ENCODE measurements at places on chromosomes 12 and 14.
A peak's percentile ranks its signal among the peaks of the same experiment; 100 is the strongest.

DNA sequence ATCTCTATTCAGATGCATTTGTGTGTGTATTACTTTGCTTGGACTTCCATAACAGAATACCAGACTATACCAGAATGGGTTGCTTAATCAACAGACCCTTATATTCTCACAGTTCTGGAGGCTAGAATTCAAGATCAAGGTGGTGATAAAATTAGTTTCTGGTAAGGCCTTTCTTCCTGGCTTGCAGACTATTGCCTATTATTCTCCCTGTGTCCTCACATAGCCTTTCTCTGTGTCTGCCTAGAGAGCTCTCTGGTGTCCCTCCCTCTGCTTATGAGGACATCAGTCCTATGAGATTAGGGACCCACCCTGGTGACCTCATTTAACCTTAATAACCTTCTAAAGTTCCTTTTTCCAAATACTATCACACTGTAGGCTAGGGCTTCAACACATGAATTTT, 106.0 kb downstream of the FAR2 start:
- DNase-seq: peak; percentile 98

GRCh38 chr12:92034858-92035401, 110.7 kb downstream of the BTG1 start:
- peak; percentile 38 for DNase-seq

DNA sequence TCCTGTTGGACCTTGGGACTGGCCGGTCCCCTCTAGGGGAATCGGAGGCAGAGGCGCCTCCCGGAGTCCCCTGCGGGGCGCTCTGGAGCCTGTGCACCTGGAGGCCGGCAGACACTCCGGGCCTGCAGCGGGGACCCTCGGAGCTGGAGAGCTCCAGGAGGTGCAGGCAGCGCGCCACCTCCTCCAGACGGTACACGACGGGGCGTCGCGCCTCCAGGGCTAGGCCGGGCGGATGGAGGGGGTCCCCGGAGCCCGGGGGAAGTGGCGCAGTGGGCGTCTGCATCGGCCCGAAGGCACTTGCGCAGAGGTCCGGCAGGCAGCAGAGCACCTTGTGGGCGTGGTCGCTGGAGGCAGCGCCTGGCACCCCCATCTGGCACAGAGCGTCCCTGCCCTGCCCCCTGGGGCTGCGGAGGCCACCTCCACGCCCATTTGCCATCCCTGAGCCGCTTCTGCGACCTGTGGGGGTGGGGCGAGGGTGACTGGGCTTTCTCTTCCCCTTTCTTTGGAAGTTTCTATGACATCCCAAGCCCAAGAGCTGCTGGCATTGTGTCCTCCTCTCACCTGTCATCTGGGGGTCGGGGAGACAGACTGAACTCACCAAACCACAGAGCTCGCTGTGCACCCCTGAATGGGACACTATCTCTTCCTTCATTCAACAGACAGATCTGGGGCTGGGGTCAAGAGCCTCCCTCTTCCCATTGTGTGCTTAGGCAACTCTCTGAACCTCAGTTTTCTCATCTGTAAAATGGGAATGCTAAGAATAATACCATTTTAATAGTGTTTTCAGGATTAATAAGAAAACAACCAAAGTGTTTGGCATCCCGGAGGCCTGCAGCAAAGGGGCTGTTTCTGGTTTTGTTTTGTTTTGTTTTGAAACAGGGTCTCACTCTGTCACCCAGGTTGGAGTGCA, 37.5 kb upstream of the CORO1C start:
- DNase-seq: peak; percentile 41

- no peak for DNase-seq
These were observed 78.7 kb downstream of the NEDD1 start for GRCh38 chr12:96985515-96986362.

DNA sequence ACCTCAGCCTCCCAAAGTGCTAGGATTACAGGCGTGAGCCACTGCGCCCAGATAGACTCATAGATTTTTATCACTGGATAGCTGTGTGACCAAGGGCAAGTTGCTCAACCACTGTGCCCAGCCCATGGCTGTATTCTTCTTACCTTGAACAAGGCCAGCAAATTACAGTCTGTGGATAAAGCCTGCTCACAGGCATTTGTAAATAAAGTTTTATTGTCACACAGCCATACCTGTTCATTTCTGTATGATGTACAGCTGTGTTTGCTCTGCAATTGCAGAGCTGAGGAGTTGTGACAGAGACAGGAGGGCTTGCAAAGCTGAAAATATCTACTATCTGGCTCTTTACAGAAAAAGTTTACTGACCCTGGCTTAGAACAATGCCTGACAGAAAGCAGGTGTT, 35.2 kb upstream of the LHX5 start:
- DNase-seq: no peak

DNA sequence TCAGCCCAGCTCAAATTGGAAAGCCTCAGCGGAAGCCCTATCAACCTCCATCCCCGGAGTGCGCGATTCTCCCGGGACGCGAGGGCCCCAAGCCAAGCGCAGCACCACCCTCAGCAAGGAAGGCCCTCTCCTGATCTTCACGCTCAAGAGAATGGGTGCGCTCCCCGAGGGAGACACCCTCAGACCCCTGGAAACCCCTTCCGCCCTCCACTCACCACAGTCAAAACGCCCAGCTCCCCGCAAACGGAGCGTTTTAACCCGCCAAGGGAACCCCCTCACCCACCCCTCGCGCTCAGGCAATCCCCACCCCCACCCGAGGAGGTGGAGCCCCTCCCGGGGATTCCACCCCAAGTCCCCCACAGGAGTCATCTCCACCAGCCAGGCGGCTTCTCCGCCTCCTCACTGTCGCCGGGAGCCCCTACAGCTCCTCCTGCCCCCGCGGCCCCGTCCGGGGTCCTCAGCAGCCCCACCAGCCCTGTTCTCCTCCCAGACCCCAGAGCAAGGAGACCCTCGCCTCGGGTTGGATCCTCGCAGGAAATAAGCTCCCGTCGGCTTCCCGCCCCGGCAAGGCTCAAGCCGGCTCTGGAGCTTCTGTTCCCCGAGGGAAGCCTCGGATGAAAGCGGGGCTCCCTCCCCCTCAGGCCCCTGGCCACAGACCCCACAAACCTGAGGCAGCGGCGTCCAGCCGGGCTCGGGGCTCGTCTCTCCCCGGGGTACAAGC, 507 bp downstream of the BAZ2A start:
- peak; percentile 72 for DNase-seq

DNA sequence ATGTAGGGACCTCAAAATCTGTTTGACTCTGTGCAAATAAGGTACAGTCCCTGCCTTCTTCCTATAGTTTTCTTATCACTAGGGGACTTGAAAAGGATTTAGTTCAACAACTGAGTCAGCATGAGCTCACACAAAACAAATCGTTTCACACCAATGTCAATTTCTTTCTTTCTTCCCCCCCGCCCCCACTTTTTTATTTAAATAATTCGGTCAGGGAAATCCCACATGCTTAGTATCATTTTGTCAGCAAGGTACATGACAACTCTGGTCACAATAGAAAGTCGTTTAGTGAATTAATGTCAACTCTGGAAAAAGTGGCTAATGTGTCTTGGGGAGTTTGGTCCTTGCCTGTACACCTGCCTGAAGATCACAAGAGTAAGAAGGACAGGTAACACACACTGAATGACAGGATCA, 232.2 kb upstream of the PLEKHG7 start:
- no peak for DNase-seq

DNA sequence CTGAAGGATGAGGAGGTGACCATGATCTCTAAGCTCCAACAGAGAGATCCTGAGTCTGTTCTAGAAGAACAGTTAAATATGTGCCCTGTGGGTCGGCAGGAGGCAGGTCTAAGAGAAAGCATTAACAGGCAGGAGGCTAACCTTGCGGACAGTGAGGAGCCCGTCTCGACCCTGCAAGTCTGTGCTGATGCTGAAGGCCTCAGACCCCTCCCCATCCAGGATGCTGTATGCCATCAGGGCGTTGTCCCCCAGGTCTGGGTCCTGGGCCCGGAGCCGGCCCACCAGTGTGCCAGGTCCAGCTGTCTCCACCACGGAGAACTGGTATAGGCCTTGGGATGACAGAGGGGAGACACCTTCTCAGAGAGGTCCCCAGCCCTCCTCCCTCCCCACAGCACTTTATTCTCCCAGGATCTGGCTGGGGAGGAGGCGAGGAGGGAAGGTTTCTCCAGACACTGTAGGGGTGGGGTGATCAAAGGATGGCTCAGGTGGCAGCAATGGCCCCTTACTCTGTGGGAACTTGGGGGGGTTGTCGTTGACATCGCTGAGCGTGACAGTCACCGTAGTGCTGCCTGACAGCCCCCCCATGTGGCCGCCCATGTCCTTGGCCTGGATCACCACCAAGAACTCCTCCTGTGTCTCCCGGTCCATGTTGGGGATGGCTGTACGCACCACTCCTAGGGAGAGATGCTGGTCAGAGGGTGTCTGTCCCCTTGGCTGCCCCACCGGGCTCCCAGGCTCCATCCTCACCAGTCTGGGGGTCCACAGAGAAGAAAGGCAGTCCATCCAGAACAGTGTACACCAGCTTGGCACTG, 3.1 kb downstream of the CDH24 start:
- no peak for DNase-seq

DNA sequence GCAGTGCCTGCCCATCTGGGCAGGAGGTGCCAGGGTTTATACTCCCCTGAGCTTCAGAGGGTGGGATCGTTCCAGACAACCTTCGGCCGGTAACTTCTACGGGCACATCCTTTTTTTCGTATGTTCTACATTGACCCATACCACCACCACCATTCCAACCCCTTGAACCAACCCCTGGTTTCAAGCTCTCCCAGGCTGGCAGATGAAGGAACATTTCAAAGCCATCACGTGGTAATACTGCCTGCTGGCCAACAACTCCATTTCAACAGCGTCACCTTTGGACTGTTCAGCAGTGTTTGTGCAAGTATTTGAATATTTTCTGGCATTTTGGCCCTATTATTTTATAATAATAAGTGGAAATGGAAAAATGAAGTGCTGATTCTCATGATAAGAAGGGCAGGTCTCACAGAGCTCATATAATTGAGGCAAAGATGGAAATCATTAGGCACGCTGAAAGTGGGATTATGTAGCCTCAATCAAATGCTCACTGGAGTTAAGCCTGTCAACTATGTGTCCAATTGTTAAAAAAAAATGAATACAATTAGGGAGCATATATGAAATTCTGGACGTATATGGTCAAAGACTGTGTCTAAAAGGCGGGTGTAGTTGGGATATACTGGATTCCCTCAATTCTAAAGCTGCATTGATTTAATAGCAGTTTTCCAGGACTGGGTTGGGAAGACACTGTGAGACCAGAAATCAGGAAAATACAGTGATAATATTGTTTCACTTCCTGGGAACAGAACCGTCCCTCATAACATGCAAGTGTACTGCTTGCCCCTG, 162.1 kb downstream of the ZFP36L1 start:
- no peak for DNase-seq

DNA sequence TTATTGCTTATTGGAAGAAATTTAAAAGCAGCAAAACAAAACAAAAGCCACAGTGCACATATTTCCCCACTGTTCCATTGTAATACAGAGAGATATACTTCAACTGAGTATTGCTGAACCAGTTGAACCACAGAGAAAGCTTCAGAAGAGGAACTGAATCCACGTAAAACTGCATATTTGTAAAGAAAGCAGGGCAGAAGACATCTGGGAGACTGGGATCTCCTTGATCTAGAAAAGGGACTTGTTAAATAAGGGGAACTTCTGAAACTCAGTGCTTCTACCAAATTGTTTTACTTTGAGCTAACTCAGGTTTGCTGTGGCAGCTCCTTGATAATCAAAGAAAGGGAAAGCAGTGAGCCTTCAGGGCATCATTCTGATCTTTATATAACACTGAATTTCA, 411.1 kb upstream of the MDGA2 start:
- no peak for DNase-seq

DNA sequence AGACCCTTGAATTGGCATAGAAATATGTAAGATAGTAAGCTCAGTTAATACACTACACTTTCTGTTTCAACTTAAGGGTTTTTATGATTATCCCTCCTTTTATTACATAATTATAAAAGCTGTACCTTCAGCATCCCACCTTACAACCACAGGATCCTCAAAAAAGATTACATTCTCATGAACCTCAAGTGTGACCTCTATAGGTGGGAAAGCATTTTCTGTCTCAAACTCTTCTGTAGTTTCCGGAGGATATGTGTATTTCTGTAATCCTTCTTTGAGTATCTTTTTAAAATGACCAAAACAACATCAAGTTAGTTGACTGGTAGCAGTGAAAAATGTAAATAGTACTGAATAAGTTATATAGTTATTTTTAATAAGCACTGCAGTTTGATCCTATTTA, 75.9 kb downstream of the DNAI7 start:
- DNase-seq: no peak

GRCh38 chr12:119679081-119679480, 11.1 kb downstream of the PRKAB1 start:
- no peak for DNase-seq

GRCh38 chr14:26621364-26621763, 23.5 kb upstream of the NOVA1 start:
- DNase-seq: no peak

- DNase-seq: no peak
These were observed 86.4 kb downstream of the ST8SIA1 start for GRCh38 chr12:22248121-22248520.
